ENCODE measurements at places on chromosomes 7 and 10.

DNA sequence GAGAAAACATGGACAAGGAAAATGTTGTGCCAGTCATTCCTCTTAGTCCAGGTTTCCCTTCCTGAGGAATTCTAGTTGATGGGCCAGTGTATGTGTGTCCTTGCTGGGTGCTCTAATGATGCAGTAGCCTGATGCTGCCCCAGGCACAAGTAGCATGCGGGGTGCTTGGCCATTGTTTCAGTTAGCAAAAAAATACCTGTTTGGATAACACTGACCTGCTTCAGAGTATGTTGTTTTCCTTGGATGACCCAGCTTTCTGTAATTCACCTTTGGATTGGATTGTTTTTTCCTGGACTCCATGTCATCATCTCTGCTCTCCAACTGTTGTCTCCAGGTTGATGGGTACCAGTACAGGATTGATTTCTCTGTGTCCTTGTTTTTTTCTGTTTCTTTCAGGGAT, 169.2 kb downstream of the SND1 start:
- no peak for DNase-seq

GRCh38 chr7:26090927-26091519, 61.0 kb upstream of the NFE2L3 start:
- no peak for DNase-seq

DNA sequence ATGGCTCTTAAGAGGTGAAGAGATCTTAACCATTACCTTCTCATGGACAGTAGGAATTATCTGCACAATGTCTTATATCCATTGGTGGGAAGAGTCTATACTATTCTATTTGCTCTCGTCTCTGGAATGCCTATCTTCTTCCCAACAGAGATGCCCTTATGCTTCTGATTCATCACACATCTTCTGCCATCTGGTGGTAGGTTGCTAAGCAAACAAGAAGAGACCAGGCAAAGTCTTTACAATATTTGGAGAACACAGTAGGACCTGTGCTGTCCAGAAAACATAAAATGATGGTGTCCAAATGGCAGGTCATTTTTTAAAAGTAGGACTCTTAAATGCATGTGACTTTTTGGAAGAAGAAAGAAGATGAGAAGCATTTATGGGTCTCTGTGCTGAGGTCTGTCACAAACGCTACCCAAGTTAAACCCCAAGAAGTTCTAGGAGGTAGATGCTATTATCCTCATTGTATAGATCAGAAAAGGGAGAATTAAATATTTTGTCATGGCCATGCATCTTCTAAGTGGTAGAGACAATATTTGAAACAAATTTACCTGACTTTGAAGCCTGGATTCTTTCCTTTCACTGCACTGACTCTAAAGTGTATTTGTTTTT, 67.8 kb upstream of the NXPH1 start:
- no peak for DNase-seq

DNA sequence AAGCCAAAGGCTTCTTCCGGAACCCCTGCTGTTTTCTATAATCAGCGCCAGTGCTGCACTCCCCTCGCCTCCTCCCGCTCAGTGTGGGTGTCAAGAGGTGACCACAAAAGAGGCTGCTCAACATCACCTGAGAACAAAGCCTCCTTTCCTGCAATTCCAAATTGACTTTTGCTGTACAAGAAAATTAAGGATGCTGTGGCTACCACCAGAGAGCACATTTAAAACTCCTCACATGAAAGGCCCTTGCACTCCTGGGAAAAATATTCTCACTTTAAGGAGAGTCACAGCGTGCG, 96.4 kb downstream of the HIPK2 start:
- DNase-seq = no peak

GRCh38 chr7:44307301-44307900, 18.0 kb downstream of the CAMK2B start:
- no peak for DNase-seq

DNA sequence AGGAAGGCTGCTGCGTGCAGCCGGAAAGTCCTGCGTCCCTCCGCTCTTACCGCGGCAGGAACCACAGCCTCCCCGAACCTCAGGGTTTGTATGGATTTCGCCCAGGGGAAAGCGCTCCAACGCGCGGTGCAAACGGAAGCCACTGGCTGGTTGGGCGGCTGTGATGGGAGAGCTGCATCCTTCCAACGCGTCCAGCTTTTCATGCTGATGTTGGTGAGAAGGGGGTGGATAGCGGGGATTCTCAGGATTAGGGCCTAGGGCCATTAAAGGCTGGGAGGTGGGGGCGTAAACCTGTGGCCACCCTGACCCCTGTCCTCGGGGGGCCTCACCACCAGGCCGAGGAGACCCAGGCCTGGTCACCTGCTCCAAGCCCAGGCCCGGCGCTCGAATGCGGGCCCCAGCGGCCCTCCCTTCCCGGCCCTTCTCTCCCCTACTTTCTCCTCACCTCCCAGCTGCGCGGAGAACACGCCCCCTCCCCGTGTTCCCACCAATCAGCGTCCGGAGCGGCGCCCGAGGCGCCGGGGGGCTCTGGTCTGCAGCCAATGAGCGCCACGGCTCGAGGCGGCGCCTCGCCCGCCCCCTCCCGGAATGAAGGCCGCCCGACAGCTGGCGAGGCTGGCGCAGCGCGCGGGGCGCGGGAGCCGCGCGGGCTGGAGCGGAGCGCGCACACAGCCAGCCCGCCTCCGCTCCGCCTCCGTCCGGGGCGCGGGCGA, 458 bp upstream of the NANOS1 start:
- peak; percentile 69 for DNase-seq

- no peak for DNase-seq
These were observed 54.3 kb downstream of the CHN2 start for GRCh38 chr7:29248713-29249382.

DNA sequence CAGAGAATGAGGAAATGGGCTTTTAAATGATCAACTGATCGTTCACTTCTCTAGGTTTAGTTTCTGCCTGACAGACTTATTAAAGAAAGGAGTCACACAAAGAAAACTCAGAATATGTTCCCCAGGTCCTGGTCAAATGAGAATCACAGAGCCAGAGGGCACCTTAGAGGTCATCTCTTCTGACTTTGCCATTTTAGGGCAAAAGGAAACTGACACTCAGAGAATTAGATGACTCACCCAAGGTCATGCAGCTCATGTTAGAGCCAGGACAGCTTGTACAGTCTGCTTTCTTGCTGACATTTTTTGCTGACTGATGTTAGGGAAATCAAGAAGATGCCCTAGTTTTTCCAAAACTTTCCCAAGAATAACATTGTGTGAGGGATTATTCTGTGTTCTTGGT, 312.7 kb upstream of the SP8 start:
- no peak for DNase-seq

DNA sequence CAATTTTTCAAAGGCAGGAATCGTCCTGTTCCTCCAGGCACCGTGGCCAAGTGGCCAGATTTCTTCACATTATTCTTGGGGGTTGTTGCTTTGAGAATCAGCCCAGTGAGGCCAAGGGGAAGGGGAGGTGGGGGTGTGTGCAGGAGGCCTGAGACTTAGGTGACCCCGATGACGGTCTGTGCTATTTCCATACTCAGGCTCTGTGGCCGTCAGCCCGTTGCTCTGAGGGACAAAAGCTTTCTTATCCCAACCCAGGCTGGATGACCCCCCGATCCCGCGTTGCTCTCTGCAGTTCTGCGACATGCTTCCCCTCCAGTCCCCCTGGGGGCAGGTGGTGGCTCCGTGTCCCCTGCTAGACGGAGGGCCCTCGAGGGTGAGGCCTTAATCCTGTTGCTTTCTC, 14.2 kb downstream of the DOCK1 start:
- DNase-seq = no peak

- no peak for DNase-seq
These were observed 18.0 kb downstream of the SLC25A13 start for GRCh38 chr7:96303686-96304443.

- no peak for DNase-seq
These were observed 183.7 kb upstream of the KLF14 start for GRCh38 chr7:130917669-130918128.

DNA sequence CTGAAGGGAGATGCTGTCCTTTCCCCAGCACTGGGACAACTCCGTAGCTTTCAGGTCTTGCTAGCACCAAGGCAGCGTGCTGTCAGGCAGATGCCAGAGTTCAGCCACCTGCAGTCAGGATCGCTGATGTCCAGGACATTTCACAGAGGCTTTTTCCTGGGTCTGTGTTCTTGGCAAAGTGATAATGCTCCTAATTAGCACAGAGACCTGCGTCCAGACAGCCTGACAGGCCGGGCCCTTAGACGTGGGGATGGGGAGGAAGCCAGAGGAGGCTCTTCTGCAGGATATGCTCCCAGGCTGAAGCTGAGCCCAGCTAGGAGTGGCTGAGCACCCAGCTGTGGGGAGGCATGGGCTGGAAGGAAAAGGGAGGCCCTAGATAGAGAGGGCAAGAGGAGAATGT, 82.5 kb upstream of the TBX20 start:
- DNase-seq = no peak

DNA sequence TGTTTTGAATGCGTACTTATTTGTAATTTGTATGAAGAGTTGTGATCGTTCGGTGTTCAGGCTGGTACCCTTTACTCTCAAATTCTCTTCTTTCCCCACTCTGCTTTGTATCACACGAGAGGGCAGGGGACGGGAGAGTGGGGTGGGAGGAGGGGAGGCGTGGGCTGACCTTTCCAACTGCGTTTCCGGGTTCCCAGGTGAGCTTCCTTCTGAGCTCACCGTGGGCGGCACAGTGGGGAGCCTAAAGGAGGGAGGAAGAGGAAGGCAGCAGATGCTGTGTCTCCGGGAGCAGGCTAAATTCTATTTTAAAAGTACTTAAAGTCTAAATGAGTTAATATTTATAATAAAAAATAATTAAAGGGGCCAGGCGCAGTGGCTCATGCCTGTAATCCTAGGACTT, 7.4 kb upstream of the XRCC2 start:
- DNase-seq = no peak

DNA sequence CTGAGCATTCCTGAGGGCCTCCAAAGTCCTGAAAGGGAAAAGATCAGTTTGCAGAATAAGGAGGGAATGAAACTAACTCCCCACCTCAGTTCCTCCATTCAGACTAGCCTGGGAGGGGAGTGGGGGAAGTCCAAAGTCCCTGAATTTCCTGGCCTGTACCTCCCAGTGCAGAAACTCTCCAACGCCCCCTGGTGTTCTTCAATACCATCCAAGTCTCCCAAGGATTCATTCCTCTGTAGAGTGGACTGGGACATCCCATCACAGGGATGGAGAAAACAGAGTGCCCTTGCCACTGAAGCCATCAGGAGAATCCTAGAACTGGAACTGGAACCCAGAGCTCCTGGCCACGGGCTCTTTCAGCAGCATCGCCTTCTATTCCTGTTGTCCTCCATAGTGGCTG, 1.6 kb upstream of the COL13A1 start:
- DNase-seq = no peak

- DNase-seq = no peak
These were observed 367.8 kb downstream of the PPP1R3A start for GRCh38 chr7:113550966-113551365.

- no peak for DNase-seq
These were observed 85.9 kb upstream of the CXCL12 start for GRCh38 chr10:44470784-44471183.

DNA sequence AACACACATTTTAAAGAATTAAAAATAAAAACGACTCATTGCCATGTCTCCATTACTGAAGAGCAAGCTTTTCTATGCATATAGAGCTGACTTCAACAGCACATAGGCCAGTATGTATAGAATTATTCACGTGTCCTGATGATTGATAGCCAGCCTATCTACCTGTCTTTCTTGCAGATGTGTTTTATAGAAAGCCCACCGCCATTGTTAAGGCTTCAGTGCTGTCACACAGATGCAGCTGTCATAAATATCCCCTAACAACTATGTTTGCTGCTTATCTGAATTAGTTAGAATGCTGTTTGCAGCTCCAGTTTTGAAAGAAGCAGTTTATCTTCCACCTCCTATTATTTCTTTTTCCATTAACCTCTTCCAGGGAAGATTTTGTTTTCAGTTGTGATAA, 235.9 kb downstream of the SLC25A13 start:
- no peak for DNase-seq

- no peak for DNase-seq
These were observed 1631.5 kb upstream of the LRRTM3 start for GRCh38 chr10:65294329-65294728.

DNA sequence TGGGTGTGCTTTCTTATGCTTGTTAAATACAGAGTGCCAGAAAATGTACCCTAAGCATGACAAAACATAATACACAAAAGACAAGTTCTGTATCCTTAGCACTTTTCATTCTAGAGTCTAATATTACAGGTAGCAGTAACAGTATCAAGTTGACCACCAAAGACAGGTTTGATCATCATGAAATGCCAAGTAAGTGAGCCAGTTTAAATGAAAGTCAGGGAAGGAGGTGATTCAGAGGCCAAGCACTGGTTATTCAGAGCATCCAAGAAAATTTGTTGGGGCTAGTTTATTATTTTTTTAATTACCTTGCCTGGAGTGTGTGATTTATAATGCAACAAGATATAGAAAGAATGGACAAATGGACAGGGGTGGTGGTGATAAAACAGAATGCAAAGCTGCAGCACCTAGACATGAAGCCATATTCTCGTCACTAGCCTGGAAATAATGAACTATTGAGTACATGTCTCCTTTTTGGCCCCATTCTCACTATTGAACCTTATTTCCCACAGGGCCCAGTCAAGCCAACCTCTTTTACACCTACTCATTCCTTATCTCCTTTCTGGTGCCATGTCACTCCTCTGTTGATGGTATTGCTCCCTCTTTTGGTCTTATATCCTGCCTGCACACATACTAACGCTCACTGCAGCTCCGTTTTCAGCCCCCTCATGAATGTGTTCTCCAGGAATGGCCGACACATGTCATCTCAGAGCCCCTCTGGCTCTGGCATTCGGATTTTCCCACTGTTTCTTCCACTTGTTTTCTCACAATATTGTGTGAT, 78.6 kb upstream of the GLCCI1 start:
- no peak for DNase-seq

GRCh38 chr10:4865945-4866661, 40.1 kb downstream of the AKR1E2 start:
- DNase-seq = no peak

GRCh38 chr7:43666938-43667337, 62.4 kb downstream of the COA1 start:
- DNase-seq = no peak

- DNase-seq = no peak
These were observed 53.2 kb downstream of the TFAM start for GRCh38 chr10:58438340-58438871.

GRCh38 chr10:97399843-97400545, 1.1 kb downstream of the RRP12 start:
- no peak for DNase-seq

DNA sequence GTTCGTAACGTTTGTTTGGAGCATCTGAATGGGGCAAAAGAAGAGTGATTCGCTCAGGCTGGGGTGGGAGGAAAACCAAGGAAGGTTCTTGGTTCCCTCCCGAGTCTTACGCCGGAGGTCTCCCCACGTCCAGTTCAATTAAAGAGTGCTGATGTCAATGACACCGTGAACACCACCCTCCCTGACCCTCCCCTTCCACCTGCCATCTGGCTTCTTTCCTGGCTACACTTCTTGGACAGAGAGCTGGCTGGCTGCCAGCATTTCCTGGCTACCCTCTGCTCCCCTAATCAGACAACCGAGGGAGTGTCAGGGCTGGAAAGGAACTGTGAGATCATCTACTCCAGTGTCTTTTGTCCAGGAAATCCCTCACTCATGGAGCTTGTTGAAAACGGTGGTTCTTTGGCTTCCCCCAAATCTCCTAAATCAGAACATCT, 24.1 kb upstream of the FFAR4 start:
- DNase-seq = no peak

All from stimulated activated CD8-positive, alpha-beta memory T cell treated with anti-CD3 and anti-CD28 coated beads, Interleukin-2, amount 100 ng/mL, for 1 hour (primary cell).